ENCODE measurements at places on chromosomes 12 and 14. TPM values are rescaled to one million over a fixed set of nuclear protein-coding genes. Genes with fewer than 3 reads are reported as not detected.

FAM181A gene
- total RNA-seq: not detected

C14orf180 gene
- total RNA-seq: not detected

CREBL2 gene
- total RNA-seq: 21.7 TPM

SLC17A8 gene
- total RNA-seq: not detected

PPM1H gene
- 1.5 TPM for total RNA-seq

DBX2 gene
- not detected for total RNA-seq

OASL gene
- 7.7 TPM for total RNA-seq
